ENCODE measurements at places on chromosomes 7 and 10.

DNA sequence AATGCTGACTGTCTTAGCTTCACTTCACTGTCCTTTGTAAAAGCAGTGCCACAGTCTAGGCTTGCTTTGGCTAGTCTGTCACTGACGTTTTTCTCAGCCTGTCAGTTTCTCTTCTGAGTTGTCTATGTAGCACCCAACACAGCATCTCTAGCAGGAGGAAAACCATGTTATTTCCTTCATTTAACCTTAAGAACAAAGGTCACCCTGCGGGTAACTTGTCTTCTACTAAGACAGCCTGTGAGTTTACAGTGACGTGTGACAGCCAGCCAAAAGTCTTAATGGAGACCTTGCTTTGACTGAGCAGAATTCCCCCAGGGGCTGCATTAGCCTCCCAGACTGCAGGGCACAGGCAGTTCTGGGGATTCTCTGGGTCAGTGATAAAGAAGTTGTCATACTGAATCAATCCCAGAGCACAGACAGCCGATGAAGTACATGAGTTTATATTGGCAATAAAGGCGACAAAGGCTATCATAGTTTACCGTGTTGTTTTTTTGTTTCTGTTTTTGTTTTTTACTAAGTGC, 296.0 kb upstream of the KIAA1217 start:
- no peak for DNase-seq

DNA sequence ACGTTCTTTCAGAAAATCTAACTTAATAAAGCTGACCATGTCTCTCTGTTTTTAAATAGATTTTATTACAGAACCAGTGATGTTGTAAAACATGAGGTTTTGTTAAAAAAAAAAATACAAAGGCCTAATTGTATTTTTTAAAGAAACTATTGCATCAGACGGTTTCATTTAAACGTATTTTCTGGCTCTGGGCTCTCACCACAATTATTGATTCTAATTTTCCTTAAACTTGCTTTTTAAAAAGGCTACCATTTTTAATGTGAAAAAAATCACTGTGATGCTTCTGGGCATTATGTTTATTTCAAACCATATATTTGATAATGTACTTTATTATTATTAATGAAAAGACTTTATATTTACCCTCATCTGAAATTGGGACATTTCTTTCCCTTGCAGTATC, 94.3 kb downstream of the CABCOCO1 start:
- no peak for DNase-seq

- no peak for DNase-seq
Measured at GRCh38 chr10:32317795-32318357, 29.1 kb downstream of the EPC1 start.

DNA sequence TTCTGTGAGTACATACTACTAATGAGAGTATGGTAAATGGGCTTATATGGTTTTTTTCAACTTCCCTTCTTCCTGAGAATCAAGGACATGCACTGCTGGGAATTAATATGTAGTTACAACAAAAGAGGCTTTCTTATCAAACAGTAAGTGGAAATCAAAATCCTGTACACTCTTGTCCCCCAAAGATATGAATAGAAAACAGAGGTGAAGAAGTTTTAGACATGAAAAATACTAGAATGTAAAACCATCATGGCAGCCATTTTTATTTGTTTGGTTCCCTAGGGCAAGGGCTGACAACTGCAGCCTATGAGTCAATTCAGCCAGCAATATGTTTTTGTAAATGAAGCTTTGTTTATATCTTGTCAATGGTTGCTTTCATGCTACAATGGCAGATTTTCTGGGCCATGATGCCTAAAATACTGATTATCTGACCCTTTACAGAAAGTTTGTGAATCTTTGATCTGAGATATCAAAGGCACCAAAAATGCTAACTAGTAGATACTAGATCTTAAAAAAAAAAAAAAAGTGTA, 422.4 kb downstream of the PARD3 start:
- no peak for DNase-seq

- no peak for DNase-seq
Measured at GRCh38 chr7:2479276-2480069, 3.3 kb upstream of the GRIFIN start.

DNA sequence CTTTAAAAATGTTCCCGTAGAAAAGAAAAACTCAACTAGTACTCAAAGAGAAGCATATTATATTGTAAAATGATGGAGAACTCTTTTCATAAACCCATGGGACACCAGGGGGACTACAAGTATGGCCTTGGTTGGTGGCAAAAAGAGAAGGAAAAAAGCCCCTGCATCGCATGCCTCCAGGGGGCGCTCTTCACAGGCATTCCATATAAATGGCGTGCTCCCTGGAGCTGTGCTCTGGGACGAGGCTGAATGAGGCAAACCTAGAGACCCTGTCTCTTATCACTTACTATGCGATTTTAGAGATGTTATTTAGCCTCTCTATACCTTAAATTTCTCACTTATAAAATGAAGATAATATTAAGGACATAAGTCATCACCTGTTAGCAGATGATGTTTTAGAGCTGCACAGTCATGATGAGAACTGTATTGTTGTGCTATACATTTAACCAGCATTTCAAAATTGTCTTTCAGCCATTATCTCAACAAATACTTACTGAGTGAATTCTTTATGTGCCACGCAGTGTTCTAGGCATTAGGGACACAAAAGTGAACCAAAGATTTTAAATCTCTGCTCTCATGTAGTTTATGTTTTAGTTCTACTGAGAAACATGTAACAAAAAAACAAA, 105.8 kb downstream of the ARHGAP21 start:
- DNase-seq = peak; percentile 67
